ENCODE measurements at places on chromosomes 5 and 9.

DNA sequence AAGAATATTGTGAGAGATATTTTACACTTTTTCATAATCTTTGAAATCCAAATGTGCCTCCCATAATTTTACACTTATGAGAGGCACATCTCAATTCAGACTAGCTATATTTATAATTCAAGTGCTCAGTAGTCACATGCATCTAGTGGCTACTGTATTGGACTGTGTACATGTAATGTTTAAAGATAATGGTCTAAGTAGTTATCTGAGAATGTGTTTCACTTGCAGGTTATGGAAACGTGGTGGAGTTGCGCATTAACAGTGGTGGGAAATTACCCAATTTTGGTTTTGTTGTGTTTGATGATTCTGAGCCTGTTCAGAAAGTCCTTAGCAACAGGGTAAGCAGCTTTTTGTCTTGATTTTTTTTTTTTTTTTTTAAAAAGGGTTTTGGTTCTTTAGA, 28.8 kb downstream of the G3BP1 start:
- no peak for DNase-seq

DNA sequence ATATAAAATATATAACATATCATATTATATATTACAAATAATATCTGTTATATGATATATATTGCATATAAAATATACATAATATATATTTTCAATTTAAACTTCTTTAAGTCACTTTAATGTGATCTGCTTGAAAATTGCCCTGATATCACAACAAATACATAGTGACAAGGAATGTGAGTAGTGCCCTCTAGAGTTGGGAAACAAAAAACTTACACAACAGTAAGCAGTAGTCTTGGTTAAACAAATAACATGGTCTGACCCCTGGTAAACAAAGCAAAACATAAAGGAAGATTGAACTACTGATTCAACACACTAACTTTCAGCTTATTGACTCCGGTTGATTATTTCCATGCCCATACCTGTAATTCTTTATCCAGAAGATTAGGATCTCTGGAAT, 188.3 kb upstream of the NMUR2 start:
- no peak for DNase-seq

DNA sequence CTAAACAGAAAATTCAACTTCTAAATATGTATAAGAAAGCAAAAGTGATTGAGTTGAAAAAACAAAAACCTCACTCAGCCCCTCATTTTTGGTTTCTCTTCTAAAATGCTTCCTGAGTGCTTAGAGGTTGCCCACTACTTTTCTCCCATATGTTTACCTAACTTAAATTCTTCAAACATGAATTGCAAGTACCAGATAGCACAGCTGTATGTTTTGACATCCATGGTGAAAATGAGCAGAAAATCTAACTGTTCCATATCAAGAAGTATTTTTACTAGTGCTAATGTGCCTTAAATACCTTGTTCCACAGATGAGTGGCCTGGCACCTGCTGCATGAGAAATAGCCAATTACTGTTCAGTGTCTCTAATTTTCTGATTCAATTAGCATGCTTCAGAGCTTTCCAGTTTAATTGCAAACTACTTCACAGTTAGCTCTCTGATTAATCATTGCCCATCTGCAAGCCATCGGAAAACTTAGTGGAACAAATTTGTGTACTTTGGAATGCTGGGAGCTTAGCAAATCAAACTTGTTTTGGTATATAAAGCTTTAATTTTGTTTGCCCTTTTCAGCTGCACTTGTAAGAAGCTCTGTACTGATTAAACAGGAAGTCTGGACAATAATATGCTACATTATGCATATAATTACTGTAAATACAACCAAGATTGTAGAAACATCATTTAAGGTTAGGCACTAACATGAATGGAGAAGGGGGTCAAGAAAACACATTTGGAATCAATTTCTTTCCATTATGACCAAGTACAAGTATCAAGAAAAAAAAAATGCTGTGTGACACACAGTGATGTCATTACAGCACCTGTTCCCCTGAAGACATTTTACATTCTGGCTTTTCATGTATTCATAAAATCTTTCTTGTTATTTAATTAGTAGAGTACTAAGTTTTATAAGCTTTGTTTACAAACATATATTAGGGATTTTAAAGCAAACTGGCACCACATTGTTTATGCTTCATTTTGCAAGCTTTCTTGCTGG, 65.6 kb downstream of the POU5F2 start:
- DNase-seq, result no peak

- DNase-seq, result no peak
Observed at GRCh38 chr5:7827610-7828009, 23.3 kb downstream of the CFAP90 start.

GRCh38 chr5:58834242-58835225, 251.7 kb downstream of the RAB3C start:
- DNase-seq, result no peak

DNA sequence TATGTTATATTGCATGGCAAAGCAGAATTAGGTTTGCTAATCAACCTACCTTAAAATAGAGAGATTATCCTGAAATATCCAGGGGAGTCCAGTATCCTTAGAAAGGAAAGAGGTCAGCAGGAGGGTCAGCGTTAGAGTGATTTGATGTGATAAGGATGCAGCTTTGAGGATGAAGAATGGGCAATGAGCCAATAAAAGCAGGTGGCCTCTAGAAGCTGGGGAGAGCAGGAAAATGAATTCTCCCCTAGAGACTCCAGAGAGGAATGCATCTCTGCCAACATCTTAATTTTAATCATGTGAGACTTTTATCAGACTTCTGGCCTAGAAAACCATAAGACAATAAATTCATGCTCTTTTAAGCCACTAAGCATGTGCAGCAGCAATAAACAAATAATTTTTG, 65.7 kb upstream of the SYK start:
- no peak for DNase-seq

GRCh38 chr5:82698026-82698425, 379.2 kb downstream of the TMEM167A start:
- DNase-seq, result no peak

- DNase-seq, result no peak
Observed at GRCh38 chr9:90458485-90458884, 184.1 kb downstream of the DIRAS2 start.

GRCh38 chr5:12845549-12846159, 941.4 kb upstream of the CTNND2 start:
- no peak for DNase-seq

GRCh38 chr9:21362287-21362686, 5.6 kb downstream of the IFNA13 start:
- no peak for DNase-seq

GRCh38 chr5:143243103-143243502, 160.4 kb downstream of the NR3C1 start:
- no peak for DNase-seq

GRCh38 chr5:172055996-172056395, 49.6 kb upstream of the FBXW11 start:
- no peak for DNase-seq

DNA sequence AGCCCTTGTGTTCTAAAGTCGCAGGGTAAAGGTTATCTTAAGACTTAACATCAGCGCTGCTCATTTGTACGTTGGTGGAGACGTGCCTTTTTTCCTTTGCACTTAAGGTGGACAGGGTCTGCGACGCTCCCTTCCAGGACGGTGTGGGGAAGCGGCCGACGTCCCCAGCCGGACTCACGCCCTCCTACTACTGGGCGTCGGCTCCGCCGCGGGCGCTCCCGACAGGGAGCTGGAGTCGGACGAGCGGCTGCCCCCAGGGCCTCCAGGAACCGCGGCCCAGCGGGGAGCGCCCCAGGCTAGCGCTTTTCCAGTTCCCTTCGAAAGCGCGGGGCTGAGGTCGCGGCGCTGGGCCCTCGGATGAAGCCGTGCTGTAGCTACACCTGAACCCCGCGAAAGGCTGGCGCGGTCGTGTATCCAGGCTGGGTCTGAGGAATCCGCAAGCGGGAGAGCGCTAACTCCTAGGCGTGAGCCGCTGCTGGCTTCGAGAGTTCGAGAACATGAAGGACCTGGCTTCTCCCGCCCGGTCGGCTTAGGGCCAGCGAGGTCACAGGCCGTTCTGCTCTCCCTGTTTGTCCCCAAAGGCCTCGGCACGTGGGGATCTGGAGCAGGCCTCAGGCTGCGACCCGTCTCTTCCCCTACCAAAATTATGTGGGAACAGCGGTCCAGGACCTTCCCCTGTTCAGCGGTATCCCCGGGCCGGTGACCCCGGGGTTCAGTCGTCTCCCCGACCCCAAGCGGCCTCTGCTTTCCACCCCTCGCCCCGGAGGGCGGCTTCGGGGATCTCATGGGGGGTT, 3.8 kb upstream of the DMRT3 start:
- no peak for DNase-seq

GRCh38 chr5:95858023-95858461, 35.5 kb upstream of the GLRX start:
- no peak for DNase-seq

DNA sequence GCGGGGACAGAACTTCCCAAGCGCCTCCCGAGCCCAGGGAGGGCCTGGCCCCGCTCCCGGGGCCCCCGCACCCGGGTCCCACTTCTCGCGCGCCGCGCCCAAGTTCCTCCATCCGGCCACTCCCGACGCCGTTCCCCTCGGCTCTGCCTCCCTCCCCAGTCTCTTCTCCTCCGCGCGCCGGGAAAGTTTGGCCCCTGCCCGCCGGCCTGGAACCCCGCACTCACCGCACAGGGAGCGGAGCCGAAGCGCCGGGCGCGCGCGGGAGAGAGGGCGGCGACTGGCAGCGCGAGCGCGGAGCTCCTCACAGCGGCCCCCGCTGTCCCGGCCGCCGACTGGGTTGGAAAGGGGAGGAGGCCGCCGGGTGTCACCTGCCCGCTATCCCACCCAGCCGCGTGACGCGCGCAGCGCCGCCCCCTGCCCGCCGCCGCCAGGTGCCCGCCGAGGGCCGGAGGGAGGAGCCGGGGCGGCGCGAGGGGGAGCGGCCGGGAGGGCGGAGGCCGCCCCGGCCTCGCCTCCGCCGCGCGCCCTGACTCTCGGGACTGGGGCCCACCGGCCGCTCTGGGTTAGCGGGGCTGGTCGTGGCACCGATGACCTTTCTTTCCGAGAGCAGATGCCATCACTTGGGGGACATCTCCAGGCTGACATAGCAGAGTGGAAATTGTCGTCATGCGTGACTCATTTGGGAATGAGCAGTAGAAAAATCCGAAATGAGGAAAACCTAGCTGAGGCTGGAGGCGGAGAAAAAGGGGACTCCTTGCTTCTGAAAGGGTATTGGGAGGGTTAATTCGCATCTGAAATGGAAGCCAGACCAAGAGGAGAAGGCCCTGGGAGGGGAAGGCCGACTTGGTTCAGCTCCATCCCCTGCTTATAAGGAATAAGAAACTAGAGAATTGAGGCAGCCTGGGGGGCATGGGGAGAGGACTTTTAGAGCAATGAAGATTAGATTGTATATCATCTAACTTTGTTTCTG, at the start of gene ELOVL7:
Gene ELOVL7, minus strand, starts transcription at position 334 of the 970 bp plus-strand sequence. CDS start 56,872 bp downstream, outside the sequence.
- peak; percentile 72 for DNase-seq

GRCh38 chr9:7507566-7508270, 291.9 kb downstream of the DMAC1 start:
- no peak for DNase-seq

DNA sequence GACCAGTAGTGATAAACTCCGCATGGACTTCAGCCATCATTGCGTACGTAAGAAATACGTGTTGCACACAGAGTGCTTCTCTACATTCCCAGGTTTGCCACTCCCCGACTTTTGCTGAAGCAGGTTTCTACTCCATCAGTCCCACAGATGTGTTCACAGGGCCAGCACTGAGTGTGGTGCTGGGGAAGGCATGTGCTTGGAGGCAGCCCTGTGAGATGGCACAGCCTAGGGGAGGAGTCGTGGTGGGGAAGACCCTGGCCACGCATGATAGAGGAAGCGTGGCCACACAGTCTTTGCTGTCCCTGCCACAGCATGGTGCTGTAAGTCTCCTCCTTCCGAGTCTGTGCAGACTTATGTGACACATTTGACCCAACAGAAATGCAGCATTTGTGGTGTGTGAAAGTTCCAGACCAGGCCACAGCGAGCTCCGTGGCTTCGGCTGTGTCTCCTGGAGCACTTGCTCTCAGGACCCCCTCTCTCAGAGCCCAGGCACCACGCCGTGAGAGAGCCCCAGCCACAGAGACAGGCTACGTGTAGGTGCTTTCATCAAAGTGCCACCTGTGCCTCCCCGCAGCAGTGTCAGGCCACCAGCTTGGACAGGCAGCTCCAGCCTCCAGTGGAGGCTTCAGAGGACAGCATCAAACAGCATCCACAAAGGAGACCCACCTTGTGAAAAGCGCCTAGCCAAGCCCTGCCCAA, 197.8 kb downstream of the AUH start:
- peak; percentile 46 for DNase-seq

DNA sequence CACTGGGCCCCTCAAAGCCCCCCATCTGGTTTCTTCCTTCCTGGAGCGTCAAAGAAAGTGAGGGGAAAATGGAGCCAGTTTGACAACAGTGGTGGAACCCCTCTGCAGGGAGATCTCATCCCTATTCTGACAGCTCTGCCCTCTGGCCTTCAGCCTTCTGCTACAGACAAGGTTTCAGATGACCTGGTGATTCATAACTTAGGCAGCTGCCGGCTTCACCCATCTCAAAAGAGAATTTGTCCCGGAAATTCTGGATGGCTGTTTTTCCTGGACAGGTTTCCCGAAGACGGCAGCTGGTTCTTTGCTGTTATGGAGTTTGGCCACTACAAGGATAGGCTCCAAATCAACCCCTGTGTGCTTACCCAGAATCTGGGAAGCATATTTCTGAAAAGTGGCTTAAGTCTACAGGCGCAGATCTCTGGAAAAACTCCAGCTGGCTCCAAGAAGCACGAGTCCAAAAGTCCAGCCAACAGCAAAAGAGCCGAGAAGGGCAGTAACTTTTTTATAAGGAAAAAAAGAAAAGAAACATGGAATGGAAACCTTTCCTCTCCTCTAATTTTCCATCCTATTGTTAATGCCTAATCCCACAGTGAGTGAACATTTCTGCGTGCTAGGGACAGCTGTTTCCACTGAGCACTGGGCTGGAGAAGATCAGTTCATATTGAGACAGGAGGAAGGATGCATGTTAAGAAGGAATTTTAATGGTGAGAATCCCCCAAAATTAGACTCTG, 54.5 kb downstream of the ZNF366 start:
- DNase-seq, result no peak

GRCh38 chr5:138605254-138605972, 30.2 kb upstream of the HSPA9 start:
- DNase-seq, result no peak

DNA sequence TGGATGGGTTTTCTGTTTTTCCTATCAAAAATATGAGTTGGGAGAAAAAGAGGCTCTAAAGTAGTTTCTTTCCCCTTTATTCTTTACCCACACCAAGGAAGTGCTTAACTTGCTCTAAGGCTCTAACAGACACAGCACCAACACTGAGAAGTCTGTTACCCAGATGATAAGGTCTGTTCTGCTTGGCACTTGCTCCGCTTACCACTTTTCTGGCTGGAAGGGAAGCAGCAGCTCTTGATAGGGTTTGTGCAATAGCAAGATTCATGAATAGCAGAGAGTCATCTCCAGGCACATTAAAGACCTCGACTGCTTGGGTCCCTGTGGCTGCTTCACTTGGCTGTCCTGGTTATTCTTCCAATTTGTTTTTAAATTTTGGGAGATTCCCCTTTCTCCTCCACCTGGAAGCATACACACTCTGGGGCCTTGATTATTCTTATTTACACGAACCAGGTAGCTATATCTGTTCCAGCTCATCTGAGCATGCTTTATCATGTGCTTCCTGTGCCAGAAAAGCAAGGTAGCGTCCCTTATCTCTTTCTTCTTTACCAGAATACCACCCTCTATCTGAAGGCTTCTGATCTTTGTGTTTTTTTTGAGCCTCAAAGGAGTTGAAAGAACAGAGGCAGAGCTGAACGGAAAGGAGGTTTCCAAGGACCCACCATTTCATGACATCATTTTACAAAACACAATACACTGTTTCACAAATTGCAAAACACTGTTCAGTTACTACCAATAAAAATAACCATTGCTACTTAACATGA, 24.8 kb downstream of the PPP3R2 start:
- DNase-seq, result peak; percentile 31

GRCh38 chr5:135543001-135543484, 7.3 kb upstream of the NEUROG1 start:
- DNase-seq, result no peak

- no peak for DNase-seq
Observed at GRCh38 chr5:53714667-53715010, 154.2 kb downstream of the NDUFS4 start.
